ENCODE measurements at places on chromosomes 1 and 21. TPM values are rescaled to one million over a fixed set of nuclear protein-coding genes. Genes with fewer than 3 reads are reported as not detected.

DNA sequence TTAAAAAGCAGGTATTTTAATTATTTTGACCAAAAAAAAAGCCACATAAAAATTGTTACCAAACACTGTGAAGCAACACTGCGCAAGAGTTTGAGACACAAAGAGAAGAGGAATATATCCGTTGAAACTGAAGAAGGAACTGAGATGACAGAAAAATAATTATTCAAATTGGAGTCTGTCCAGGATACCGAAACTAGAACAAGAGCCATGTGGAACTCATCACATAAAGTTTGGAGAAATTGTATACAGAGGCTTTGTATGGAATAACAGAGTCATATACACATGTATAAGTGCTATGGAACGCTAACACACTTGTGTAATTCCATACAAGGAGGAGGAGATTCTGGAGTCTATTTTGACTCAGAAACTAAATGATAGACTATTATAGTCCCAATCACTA lies 675.1 kb upstream of the ADGRL2 start:
- H3K4me3 ChIP-seq, result no peak overlapping the region
- no peak for DNase-seq
- peaks cover 11% of the 10 kb centered on the region for H3K4me1 ChIP-seq
- no peak overlapping the region for H3K27ac ChIP-seq
- H3K36me3 ChIP-seq, result no peaks in the 10 kb centered on the region

- no peak for DNase-seq
- no peaks in the 10 kb centered on the region for H3K36me3 ChIP-seq
- no peak overlapping the region for H3K27ac ChIP-seq
- H3K4me1 ChIP-seq, result peaks cover 58% of the 10 kb centered on the region
- H3K4me3 ChIP-seq, result no peak overlapping the region
Measured at GRCh38 chr1:63617450-63617849, 24.2 kb downstream of the PGM1 start.

- H3K27ac ChIP-seq, result peak overlapping the region; percentile 99
- peaks cover 59% of the 10 kb centered on the region for H3K4me1 ChIP-seq
- no peak for DNase-seq
- H3K36me3 ChIP-seq, result no peaks in the 10 kb centered on the region
Measured at GRCh38 chr1:155085504-155086127, 7.0 kb downstream of the EFNA3 start.

GRCh38 chr1:197862221-197862620 lies 40.2 kb upstream of the C1orf53 start:
- no peak overlapping the region for H3K27ac ChIP-seq
- H3K4me1 ChIP-seq, result no peaks in the 10 kb centered on the region
- no peaks in the 10 kb centered on the region for H3K27me3 ChIP-seq

- no peak overlapping the region for H3K4me3 ChIP-seq
- no peak overlapping the region for H3K27ac ChIP-seq
- peaks cover 5% of the 10 kb centered on the region for H3K27me3 ChIP-seq
- no peaks in the 10 kb centered on the region for H3K4me1 ChIP-seq
- DNase-seq, result no peak
- no peaks in the 10 kb centered on the region for H3K36me3 ChIP-seq
Measured at GRCh38 chr21:46624050-46624449, 11.4 kb upstream of the PRMT2 start.

- no peaks in the 10 kb centered on the region for H3K27me3 ChIP-seq
- no peak for DNase-seq
- no peak overlapping the region for H3K4me3 ChIP-seq
- H3K4me1 ChIP-seq, result peaks cover 74% of the 10 kb centered on the region
- peaks cover 1% of the 10 kb centered on the region for H3K36me3 ChIP-seq
- peak overlapping the region; percentile 83 for H3K27ac ChIP-seq
Measured at GRCh38 chr1:112997781-112998180, 41.8 kb upstream of the SLC16A1 start.

- peaks cover 6% of the 10 kb centered on the region for H3K4me1 ChIP-seq
- no peak overlapping the region for H3K4me3 ChIP-seq
- H3K36me3 ChIP-seq, result peaks cover 21% of the 10 kb centered on the region
- H3K27ac ChIP-seq, result peak overlapping the region; percentile 35
- DNase-seq, result no peak
Measured at GRCh38 chr1:204255966-204256365, 42.2 kb upstream of the GOLT1A start.

Gene ACTN2
- 2,454 TPM for total RNA-seq

DNA sequence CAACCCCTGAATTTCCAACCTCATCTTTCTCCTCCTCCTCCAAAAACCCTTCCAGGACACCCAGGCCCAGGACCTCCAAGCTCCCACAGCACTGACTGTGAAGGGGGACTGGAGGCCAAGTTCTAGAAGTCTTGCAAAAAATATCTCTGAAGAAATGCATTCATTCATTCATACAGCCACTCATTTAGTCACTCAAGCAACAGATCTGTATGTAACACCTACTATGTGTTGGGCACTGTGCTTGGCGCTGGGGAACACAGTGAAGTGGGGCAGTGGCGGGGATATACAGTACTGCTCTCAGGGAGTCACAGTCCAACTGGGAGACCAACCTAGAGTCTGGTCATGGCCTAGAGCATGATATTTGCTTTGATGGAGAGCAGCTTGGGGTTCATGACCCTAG lies 15.3 kb upstream of the TNFRSF1B start:
- H3K36me3 ChIP-seq, result no peaks in the 10 kb centered on the region
- no peak overlapping the region for H3K4me3 ChIP-seq
- no peaks in the 10 kb centered on the region for H3K27me3 ChIP-seq

Gene SNX7
- total RNA-seq, result 15.8 TPM
